Stimulated activated CD4-positive, alpha-beta T cell treated with anti-CD3 and anti-CD28 coated beads, Interleukin-15, amount 100 ng/mL, for 48 hours (primary cell): ENCODE measurements at places on chromosomes 5 and 9.
A peak's percentile ranks its signal among the peaks of the same experiment; 100 is the strongest.

DNA sequence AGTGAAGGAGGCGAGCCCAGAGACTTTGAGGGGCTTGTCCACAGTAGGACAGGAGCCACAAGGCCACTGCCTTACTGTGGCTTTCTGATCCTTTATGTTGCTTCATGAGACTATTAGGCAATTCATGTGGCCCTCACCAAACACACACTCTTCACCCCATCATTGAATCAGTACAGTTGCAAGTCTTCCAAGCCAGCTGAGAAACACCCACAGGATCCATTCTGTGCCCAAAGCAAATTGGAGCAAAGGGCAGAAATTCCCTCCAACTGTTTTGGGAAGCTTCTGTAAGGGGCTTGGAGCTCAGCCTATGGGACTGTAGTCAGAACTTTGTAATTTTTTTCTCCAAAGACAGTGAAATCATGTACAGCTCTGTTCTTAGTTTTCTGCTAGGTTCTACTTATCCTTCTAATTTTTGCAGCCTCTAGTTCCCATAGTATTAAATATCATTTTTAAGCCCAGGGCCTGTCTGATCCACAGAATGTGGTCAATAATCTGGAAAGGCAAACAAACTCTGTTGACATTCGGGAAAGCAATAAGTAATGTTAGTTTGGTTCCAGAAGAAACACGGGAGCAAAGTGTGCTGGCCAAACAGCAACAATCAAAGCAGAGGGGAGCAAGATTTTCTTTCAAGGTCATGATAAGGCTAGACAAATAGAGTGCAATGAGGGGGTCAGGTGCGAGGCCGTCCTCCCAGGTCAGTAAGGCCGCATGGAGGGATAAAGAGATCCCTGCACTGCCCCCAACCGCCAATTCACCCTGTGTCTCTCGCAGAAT lies 47.0 kb downstream of the UBE2QL1 start:
- DNase-seq = no peak

GRCh38 chr5:95927927-95928723 lies 33.5 kb downstream of the ELL2 start:
- DNase-seq = no peak

- peak; percentile 22 for DNase-seq
Observed at GRCh38 chr9:125829743-125830142, 82.6 kb downstream of the PBX3 start.

DNA sequence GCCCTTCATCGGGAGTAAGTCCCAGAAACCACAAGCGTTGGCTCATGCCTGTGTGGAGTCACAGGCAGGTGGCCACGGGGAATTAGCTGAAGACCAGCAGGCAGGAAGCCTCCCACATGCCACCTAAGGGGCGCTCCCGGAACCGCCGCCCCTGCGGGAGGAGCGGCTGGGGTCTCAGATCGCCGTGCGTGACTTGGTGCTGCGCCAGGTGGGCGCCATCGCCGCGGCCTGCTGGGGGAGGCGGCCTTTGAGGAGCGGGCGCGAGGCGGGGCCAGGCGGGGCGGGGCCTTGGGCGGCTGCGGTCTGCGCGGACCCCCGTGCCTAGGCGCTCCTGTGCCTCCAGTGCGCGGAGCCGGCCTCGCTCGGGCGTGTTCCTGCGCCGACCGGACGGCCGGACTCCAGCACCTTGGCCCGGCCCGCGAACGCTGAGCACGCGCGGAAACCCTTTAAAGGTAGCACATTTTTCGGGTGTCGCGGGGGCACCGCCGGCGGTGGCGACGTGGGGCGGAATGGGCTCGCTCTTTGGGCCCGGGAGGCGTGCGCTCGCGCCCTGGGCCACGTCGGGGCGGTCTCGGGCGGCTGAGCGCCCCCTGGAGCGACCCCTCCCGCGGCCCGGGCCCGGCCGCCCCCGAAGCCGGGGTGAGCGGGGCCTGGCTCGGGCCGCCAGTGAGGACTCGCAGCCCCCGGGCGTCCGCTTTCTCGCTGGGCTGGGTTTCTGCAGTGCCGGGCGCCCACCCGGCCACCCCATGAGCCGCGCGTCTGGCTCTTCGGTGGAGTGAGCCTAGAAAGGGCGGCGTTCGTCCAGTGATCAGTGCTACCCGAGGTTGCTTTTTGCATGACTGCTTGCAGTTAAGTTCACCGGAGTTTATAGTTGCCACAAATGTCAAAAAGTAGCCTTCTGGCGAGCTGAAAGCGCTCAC lies 24.5 kb downstream of the LECT2 start:
- no peak for DNase-seq

DNA sequence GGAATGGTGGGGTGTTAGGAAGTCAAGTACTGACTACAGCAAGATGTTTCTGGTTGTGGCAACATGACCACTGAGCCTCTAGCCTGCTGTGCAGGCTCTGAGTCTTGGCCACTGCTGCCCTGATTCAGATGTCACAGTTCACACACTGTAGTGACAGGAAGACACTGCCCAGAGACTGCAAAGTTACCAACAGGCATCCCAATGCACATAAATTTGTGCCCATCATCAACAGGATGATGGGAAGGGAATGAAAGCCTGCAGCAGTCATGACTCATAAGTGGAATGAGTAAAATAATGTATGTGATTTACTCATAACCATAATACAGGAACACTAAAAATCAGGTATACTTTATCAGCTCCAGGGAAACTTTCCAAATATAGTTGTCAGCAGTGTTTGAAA lies 251.6 kb upstream of the HAPLN1 start:
- DNase-seq = no peak

DNA sequence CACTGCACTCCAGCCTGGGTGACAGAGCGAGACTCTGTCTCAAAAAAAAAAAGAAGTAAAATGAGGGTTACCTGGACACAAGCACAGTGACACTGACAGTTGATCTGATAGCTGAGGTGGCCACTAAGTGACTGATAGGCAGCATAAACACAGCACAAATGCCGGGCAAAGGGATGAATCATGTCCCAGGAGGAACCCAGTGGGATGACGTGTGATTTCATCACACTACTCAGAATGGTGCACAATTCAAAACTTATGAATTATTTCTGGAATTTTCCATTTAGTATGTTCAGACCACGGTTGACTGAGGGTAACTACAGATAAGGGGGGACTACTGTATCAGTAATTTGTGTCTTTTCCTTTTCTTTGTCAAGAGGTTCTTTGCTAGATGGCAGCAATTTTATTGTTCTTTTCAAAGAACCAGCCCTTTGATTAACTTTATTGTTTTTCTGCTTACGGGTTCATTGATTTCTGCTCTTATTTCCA lies 34.3 kb upstream of the RNF130 start:
- no peak for DNase-seq

- DNase-seq = peak; percentile 34
Observed at GRCh38 chr9:93575796-93576257, 557 bp upstream of the PHF2 start.

- no peak for DNase-seq
Observed at GRCh38 chr5:15137414-15137813, 265.8 kb upstream of the ANKH start.

GRCh38 chr9:35193762-35194161 lies 32.0 kb downstream of the UNC13B start:
- no peak for DNase-seq

- DNase-seq = no peak
Observed at GRCh38 chr5:160169326-160169725, 50.1 kb upstream of the PWWP2A start.

GRCh38 chr9:132007371-132008025 lies 72.2 kb downstream of the MED27 start:
- DNase-seq = no peak

DNA sequence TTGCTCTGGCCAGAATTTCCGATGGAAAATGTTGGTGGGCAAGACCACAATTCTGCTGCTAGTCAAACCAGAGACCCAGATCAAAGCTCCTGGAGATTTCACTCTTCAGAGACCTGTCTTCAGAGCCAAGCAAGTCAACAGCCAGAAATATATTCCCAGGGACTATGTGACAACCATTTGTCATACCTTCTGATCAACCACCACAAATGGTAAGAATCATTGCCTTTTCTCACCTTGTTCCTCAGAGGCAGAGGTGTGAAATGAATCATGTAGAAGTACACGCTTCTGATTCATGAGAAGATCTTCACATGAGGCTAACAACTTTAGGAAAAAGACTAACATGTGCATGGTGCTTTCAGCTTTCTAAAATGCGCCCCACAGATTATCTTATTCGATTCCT lies 53.5 kb downstream of the SUSD1 start:
- DNase-seq = no peak

- no peak for DNase-seq
Observed at GRCh38 chr9:131800843-131801242, 61.0 kb upstream of the RAPGEF1 start.

- no peak for DNase-seq
Observed at GRCh38 chr5:78537821-78538220, 110.8 kb downstream of the LHFPL2 start.

DNA sequence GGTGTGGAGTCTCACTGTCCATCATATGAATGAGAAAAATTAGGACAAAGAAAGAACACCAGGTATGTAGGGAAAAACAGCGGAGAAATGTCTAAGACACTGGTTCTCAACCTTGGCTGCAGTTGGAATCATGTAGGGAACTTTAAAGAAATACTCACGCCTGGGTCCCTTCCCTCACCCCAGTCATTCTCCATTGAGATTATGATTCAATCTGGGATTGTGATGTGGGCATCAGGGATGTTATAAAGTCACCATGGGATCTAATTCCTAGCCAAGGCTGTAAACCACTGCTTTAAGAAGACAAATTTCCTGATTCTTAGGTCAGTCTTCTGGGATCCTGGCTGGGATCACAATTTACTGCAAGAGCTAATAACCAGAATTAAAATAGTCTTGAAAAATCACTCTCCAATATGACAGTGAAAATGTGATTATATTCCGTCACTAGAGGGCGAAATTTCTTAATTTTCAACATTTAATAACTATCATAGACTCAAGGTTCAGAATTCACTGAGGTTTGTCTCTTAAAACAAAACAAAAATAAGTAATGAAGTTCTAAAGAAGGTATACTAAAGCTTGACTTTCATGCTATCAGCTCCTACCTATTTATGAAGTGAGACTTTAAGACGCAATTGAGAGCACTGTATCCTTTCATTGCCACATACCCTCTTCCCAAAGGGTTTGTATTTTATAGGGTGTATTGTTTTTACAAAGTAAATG lies 60.5 kb downstream of the GLDC start:
- DNase-seq = no peak

GRCh38 chr9:12014488-12014887 lies 678.7 kb upstream of the TYRP1 start:
- DNase-seq = no peak

GRCh38 chr5:126274763-126275125 lies 148.5 kb upstream of the GRAMD2B start:
- no peak for DNase-seq

DNA sequence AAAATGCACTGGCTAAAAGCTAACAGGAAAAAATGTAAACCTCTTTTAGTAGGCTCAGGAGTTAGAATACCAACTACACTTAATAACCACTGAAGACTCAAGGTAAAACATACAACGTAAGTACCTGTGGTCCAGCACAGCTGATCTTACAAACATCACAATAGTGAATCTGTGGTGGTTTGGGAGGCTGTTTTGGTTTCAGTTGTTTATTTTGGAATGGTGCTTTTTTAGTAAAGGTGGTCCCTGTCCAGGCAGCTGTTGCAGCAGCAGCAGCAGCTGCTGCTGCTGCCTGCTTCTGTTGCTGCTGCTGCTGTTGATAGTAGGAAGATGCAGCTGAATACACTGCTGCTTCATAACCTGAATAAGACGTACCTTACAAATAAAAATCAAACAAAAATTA lies 37.9 kb downstream of the ZFR start:
- DNase-seq = no peak

GRCh38 chr9:128164307-128164885 lies 4.3 kb downstream of the BBLN start:
- no peak for DNase-seq

GRCh38 chr5:150505041-150505511 lies 2.9 kb upstream of the NDST1 start:
- no peak for DNase-seq

- DNase-seq = no peak
Observed at GRCh38 chr9:96136992-96137670, 164.8 kb downstream of the HSD17B3 start.

DNA sequence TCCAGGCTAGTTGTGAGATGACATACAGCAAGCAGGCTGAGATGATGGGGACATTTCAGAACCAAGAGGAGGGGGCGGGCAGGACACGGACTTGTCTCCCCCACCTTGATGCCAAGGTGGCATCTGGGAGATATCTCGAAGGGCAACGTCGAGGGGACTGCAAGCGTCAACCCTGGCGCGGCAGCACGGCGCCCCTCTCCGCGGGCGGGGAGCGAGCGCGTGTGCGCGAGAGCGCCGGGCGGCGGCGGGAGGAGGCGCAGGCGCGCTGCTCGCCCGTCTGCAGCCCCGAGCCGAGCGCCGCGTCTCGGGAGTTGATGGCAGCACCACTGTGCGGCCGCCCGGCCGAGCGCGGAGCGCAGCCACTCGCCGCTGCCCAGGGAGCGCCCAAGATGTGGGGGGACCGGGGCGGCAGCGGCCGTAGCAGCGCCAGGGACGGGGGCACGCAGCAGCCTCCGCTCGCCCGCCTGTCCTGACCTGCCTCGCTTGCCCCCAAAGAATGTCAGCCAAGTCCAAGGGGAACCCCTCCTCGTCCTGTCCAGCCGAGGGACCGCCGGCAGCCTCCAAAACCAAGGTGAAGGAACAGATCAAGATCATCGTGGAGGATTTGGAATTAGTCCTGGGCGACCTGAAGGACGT lies at the start of gene PRR16:
Gene PRR16, plus strand, starts transcription at position 310 of the 636 bp plus-strand sequence.
- DNase-seq = no peak

DNA sequence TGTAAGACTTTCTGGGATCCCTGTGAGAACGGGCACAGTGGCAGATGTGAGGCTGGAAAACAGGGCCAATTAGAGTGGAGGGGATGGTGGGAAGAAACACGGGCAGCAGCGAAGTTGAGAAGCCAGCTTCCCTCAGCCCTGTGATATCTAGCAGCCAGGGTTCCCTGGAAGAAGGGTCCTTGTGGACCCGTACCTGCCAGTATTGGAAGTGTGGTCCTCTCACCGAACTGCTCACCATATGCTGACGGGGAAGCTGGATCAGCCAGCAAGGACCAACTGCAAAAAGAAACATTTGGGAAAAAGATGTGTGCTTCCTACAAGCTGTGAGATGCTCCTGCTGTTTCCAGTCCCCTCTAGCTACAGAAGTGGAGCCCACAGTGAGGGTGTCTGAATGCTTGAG lies 13.6 kb downstream of the CKMT2 start:
- DNase-seq = no peak

GRCh38 chr9:135442075-135442474 lies 37.5 kb upstream of the PPP1R26 start:
- DNase-seq = no peak

DNA sequence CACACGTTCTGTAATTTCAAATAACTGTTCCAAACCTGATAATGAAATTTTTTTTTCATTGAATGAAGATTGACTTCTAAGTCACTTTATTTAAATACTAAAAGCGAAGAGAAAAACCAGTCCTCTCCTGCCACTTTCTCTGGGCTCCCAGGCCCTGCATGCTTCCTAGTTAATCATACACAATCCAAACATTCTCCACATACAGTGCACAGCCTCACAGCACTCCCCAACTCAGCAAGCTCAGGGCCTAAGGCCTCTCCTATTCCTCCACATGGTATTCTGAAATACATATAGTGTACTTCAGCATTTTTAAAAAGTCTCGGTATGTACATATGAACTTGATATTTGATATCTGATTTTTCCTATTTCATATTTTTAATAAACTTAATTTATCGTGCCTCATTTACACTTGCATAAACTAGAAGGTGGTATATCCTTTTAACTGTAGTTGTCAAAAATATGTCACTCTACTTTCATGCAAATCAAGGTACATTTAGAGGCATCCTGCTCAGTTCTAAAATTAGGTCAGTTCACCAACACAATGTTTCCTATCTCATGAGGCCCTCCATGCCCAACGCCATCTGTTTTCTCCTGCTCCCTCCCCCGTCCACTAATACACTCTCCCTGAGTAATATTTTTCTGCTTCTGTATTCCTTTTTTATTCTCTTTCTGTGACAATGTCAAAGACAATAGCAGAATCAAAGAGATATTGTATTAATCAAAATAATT lies 206.7 kb downstream of the ARRDC3 start:
- no peak for DNase-seq
